Dermis blood vessel endothelial cell (primary cell): ENCODE measurements at places on chromosomes 2 and 18. TPM values are rescaled to one million over a fixed set of nuclear protein-coding genes. Genes with fewer than 3 reads are reported as not detected.

DNA sequence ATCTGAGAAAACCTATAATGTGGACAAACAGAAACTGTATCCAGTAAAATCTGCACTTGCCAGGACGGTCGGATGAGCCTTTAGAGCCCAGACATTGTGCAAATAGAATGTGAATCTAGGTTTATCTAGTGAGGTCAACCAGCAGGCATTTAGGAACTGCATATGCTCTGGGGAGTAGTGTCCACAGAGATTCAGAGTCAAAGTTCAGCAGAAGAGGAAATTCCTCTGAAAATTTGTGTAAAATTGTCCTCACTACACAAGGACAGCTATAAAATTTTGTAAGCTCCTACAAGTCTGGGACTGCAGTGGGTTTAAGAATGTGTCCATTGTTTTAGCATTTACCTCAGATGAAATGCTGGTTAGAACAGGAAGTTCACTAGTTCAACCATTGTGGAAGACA is 9.8 kb upstream of the NDUFV2 start:
- DNase-seq: peak; percentile 81

- no peak for DNase-seq
These were observed 367.0 kb upstream of the RAB12 start for GRCh38 chr18:8242151-8242696.

- DNase-seq: no peak
These were observed 224.1 kb upstream of the DPP10 start for GRCh38 chr2:114218383-114218782.

The CRYGC gene
- not detected in 2 replicates for total RNA-seq

The ADGRF3 gene
- 0.84 TPM in 1 of 2 replicates, not detected in the other for total RNA-seq

DNA sequence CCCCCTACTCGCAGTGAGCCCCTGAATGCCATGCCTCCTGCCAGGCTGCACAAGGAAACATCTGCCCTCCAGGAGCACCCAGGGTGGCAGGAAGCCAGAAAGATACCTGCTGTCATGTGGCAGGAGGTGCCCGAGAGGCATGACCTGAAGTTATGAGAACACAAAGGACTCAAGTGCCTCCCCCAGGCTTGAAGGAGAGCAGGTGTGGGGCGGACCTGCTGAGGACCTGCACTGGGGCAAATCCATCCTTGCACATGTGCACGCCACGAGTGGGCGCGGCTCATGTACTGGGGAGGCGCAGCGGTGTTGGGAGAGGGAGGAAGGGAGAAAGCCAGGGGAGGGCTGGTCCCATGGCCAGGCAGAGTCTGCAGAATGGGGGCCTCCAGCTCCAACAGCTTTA is 26.9 kb downstream of the SDC1 start:
- no peak for DNase-seq

GRCh38 chr2:233449081-233449901 is 95.0 kb downstream of the DGKD start:
- DNase-seq: peak; percentile 70

The WIPF1 gene
- 13.5 and 14.1 TPM in 2 replicates for total RNA-seq

GRCh38 chr2:28231110-28231631 is 161.5 kb upstream of the FOSL2 start:
- no peak for DNase-seq

- DNase-seq: no peak
These were observed 14.9 kb upstream of the HPCAL1 start for GRCh38 chr2:10287761-10288160.

- DNase-seq: no peak
These were observed 34.9 kb downstream of the CIB4 start for GRCh38 chr2:26605999-26606846.

GRCh38 chr2:205865905-205866441 is 183.7 kb downstream of the NRP2 start:
- DNase-seq: peak; percentile 12

- no peak for DNase-seq
These were observed 88.0 kb downstream of the MEMO1 start for GRCh38 chr2:31922542-31923408.

DNA sequence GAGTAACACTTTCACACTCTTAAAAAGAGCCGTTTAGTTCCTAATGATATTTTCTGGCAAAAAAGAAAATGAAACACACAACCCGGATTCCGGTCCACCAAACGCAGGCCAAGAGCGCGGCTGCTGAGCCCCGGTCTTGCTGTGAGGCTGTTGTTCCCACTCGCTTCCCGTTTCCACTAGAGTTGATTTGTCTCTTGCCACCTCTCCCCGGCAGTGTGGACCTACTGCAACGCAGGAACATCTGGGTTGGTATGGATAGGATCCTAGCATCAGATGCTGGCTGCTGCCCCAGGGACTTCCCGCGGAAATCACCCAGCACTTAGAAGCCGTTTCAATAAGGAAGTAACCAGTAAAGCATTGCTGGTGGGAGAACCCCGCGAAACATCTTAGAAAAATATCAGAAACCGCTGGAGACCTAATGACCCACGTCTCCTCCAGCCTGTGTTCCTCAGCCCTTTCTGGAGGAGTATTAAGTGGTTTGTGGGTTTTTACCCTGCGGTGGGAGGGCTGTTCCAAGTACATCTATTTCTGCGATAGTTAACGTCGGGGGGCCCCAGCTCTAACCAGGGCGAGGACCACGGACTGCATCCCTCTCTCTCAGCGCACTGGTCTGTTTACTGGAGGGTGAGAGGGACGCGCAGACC is 939 bp downstream of the DOCK10 start:
- peak; percentile 41 for DNase-seq

The FOXI3 gene
- total RNA-seq: not detected in 2 replicates

The ITPRID2 gene
- total RNA-seq: 191 and 211 TPM in 2 replicates

The RESP18 gene
- total RNA-seq: not detected in 2 replicates

The NAT8 gene
- total RNA-seq: not detected in 2 replicates

DNA sequence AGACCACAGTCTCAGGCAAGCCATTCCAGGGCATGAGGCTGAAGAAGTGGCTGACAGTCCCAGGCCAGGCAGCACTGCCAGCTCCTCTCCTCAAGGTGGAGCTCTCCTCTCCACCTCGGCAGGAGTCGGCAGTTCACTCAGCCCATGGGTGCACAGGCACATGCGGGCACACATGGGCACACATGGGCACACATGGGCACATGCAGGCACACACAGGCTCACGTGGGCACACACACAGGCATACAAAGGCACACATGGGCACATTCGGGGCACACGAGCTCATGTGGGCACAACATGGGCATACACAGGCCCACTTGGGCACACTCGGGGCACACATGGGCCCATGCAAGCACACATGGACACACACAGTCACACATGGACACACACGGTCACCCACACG is 65.3 kb upstream of the TAF1B start:
- DNase-seq: peak; percentile 46

The TCF23 gene
- not detected in 2 replicates for total RNA-seq

The SCN1A gene
- under 0.01 TPM in 1 of 2 replicates, not detected in the other for total RNA-seq

The CCDC102B gene
- total RNA-seq: 15.1 and 20.3 TPM in 2 replicates

DNA sequence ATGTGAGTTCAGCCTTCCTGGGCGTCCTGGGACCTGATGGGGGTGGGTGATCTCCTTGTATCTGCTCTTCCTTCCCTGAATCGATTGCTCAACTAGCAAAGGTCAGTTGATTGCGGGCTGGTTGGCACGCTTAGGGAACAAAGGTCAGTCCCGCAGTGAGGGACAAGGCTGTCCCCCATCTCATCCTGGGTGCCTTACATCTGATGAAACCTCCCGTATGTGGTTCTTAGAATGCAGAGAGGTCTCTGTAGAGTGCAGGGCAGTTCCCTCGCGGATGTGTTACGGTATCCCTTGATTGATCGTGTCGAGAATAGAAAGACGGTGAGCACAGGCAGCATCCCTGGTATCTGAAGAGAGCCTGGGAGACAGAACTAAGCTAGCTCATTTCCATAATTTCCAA is 56.4 kb upstream of the RBM44 start:
- DNase-seq: no peak

The BCL11A gene
- under 0.01 and 0.23 TPM in 2 replicates for total RNA-seq

The FZD7 gene
- 0.19 and 0.68 TPM in 2 replicates for total RNA-seq

The GDF7 gene
- 5.4 and 28.1 TPM in 2 replicates for total RNA-seq

The CCDC148 gene
- total RNA-seq: 0.42 and 0.51 TPM in 2 replicates

DNA sequence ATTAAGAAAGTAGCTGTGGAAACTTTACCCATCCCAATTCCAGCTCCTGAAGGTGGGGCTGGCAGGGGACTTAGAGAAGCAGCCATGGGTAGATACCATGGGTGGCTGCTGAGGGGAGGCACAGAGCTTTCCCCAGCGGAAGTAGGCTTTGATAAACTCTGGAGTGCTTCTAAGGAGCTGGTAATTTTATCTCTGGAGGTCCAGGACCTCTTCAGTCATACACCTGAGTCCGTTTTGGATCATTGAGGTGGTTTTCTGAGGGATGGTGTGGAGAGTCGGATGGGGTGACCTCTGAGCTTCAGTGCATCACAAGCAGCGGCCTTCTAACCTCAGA is 36.7 kb upstream of the BMP10 start:
- DNase-seq: no peak

The CNTNAP5 gene
- not detected in 2 replicates for total RNA-seq

DNA sequence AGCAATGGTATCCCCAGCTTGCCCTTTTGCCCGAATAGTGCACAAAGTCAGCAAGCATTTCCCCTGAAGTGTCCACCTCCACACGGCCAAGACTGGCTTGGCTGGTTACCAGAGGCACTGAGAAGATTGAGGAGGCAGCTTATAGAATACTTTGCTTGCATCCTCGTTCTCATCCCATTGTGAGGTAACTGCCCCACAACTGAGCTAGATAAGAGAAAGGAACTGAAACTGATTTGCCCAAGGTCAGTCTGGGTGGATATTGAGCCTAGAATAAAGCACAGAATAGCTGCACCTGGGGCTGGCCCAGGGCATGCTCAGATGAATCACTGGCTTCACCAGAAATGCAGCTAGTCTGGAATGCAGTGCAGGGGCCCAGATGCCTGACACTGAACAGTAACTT is 32.7 kb upstream of the MAP4K3 start:
- DNase-seq: peak; percentile 79

DNA sequence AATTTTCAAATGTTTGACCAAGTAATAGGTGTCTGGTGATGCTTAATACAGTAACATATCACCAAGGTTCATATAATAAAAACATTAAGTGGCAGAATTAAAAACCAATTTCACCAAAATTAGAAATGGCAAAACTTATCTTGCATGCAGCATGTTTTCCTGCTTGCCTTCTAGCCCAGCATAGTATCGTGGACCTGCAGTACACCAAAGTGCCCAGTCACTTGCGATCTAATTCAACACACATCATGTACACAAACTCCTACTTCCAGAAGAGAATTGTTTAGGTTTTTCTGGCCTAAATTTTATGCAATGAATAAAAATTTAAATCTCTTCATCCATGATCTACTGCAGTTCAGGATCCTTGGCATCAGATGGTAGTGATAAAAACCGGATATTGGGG is 28.9 kb downstream of the LPIN2 start:
- DNase-seq: no peak

DNA sequence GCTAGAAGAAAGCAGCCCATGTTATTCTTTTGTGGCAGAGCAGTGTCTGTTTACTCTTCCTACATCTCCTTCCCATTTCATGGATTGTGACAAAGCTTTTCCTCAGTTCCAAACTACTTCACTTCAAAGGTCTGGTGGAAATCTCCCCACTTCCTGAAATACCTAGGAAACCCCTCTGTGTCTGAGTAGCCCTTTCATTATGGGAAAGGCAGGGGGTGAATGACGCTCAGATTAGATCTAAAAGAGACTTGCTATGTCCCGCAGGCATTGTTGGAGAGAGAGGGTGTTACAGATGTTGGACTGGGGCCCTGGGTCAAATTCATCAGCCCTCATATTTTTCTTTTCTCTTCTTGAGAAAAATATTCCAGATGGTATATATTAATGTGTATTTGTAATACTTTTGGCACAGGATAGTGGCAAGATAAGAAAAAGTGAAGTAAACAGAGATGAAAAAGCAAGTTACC is 675.0 kb downstream of the IRS1 start:
- no peak for DNase-seq

The STEAP3 gene
- 3.9 and 7.9 TPM in 2 replicates for total RNA-seq

DNA sequence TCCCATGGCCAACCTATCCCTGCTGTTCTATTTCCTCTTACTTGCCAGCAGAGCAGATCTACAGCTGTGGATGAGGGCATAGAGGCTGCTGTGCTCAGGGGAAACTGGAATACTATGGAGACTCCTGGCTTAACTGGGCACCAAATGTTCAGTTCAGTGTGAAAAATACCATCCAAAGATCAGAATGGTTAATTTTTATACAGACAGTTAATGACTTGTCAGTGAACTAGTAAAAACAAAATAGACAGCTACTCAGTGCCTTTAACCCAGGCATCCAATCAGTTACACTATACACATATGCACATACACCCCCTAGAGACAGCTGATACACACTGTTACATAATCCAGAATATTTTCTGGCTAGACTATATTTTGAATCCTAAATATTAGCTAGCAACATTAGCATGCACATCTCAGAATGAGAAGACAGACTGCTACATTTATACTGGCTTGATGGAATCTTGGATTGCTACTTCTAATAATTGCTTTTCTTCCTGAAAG is 59.1 kb upstream of the WIPF1 start:
- no peak for DNase-seq

The TCF7L1 gene
- 8.5 and 12.1 TPM in 2 replicates for total RNA-seq

DNA sequence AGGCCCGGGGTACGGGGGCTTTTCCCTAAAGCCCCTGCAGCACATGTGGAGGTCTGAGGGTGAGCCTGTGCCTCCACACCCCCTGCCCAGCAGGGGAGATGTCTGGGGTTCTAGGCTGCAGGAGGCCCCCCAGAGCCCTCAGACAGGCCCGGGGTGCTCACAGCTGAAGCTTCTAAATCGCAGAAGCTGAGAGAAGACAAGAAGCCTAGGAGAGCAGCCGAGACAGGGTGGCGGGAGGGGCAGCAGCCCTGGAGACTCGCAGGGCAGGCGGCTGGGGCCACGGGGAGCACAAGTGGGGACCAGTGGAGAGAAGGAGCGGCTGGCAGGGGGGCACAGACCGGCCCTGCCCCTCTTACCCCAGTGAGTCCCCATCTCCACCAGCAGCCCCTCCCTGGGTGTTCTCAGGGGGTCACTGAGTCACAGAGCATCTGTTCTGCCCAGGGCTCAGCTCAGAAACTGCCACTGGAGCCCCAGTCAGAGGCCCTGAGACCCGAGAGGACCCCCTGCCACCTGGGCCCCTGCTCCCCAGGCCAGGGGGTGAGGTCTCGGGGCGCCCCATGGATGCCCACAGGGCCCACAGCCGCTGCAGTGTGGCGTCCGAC is 26.1 kb downstream of the GPC1 start:
- no peak for DNase-seq

DNA sequence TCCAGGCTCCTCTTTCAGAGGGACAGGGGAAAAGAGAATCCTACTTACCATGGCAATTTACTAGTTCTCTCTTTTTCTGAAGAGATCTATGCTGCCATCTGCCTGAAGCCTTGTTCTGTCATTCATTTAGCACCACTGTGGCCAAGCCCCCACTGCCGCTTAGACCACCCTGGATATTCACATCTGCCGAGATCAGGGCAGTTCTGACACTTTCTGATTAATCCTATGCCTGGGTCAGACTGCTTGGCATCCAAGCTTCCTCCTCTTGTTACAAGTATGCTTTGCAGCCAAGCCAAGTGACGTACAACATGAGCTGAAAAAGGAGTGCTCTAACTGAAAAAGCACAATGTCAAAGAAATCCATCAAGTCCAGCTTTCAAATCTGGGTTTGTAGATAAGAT is 332.6 kb downstream of the SUCLG1 start:
- no peak for DNase-seq

- no peak for DNase-seq
These were observed 416.7 kb downstream of the ARHGAP15 start for GRCh38 chr2:143545949-143546255.

The CPLX4 gene
- total RNA-seq: not detected in 2 replicates

The CDCA7 gene
- 5.4 and 13.2 TPM in 2 replicates for total RNA-seq

- DNase-seq: no peak
These were observed 408.7 kb upstream of the KCNH7 start for GRCh38 chr2:163247156-163247846.

The DSG1 gene
- not detected in 2 replicates for total RNA-seq
